ENCODE measurements at places on chromosomes 3 and 15. TPM values are rescaled to one million over a fixed set of nuclear protein-coding genes. Genes with fewer than 3 reads are reported as not detected.

GRCh38 chr15:60720493-60721256 lies 241.7 kb upstream of the ICE2 start:
- DNase-seq = no peak

DNA sequence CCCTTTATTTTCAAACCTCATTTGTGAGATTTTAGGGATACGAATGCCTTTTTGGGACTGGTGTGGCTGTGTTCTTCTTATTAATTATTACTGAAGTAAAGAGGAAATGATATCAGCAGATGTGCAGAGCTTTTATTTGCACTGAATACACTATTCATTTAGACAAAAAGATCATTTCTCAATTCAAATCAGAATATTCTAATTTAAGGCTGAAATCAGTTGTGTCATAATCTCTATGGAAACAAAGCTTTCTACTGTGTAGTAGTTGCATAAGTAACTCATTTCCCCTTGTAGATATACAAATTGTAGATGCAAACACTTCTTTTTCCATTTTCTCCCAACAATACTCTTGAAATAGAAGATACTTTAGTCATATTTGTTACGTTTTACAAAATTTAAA lies 56.0 kb downstream of the PDE8A start:
- DNase-seq = no peak

DNA sequence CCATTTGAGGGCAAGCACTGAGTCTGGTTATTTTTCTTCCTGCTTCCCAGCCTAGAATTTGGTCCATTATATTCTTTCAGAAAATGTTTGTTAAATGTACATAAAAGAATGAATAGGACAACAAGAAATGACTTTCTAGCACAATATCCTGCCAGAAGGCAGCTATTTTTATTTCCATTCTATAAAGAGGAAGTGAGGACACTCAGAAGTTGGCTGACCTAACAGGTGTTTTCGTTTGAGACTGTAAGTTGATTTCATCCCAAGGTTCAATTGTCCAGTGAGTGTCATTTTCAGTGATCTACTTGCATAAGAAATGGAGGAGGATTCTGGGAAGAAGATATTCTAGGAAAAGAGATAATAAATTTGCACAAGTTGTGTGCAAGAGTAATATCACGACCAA lies 191.9 kb upstream of the POU1F1 start:
- no peak for DNase-seq

DNA sequence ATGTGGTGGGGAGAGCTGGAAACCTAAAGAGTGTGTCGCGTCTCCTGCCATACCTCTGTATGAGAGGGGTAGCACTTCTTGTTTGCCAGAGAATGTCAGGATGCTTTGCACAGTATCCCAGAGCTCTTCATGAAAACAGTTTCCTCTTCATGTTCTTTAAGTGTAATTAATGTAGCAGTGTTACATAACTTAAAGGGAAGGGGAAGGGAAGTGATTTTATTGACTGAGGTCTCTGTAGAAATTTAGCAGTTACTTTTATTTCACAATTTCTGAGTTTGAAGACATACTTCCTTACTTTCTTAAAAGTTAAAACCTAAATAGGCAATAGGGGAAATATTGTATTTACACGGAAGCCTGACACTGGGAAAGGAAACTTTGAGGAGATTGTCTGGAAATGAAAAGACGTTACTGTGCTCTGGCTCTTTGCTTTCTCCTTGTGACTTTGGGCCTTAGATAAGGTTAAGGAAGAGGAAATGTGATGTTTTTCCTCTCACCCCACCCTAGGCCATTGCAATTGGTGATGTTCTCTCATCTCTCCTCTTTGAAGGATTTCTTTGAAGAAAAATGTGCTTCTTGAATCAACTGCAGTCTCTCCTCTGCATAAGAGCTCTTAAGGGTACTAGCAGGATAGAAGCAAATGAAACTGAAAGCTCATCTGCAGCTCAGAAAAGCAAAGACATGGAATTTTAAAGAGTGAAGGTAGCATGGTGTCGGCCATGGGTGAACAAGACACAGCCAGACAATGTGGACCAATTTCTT lies 6.0 kb downstream of the NXPE3 start:
- DNase-seq = no peak

- DNase-seq = no peak
Observed at GRCh38 chr3:111351334-111351733, 190.7 kb upstream of the CD96 start.

GRCh38 chr3:184284696-184285095 lies 8.9 kb downstream of the ECE2 start:
- DNase-seq = peak; percentile 38

- peak; percentile 20 for DNase-seq
Observed at GRCh38 chr3:69540706-69541581, 155.1 kb upstream of the FRMD4B start.

The MEF2A gene
- 71.7 TPM for total RNA-seq

The CIDEC gene
- total RNA-seq = 29.4 TPM

The CISH gene
- 10.0 TPM for total RNA-seq

All from skin of body (tissue), 3 donors.